ENCODE measurements at places on chromosomes 2 and 18.

DNA sequence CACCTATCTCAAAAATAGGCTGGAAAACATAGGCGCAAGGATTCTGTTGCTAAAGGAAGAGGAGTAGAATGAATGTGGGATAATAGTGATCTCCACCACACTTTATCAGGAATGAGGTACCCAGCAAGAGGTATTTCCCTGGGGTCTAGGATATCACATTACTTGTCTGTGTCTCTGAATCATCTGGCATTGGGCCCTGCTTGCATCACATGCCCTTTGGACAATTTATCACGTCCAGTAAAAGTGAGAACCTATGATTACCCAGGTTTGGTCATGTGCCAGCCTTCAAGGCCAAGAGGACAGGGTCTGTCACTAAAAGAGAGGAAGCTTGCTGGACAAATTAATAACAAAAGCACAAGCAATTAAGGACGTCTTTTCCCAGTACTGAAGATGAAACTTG is 11.4 kb upstream of the TRAPPC8 start:
- DNase-seq, result no peak

GRCh38 chr2:11753886-11754699 is 7.7 kb downstream of the LPIN1 start:
- no peak for DNase-seq

GRCh38 chr2:129167456-129167855 is 812.0 kb upstream of the RAB6C start:
- no peak for DNase-seq

- no peak for DNase-seq
Measured at GRCh38 chr18:49447810-49448745, 12.4 kb downstream of the DYM start.

GRCh38 chr2:197706839-197707207 is 1.7 kb downstream of the MARS2 start:
- no peak for DNase-seq

GRCh38 chr18:48151421-48152065 is 221.1 kb upstream of the SMAD2 start:
- no peak for DNase-seq

DNA sequence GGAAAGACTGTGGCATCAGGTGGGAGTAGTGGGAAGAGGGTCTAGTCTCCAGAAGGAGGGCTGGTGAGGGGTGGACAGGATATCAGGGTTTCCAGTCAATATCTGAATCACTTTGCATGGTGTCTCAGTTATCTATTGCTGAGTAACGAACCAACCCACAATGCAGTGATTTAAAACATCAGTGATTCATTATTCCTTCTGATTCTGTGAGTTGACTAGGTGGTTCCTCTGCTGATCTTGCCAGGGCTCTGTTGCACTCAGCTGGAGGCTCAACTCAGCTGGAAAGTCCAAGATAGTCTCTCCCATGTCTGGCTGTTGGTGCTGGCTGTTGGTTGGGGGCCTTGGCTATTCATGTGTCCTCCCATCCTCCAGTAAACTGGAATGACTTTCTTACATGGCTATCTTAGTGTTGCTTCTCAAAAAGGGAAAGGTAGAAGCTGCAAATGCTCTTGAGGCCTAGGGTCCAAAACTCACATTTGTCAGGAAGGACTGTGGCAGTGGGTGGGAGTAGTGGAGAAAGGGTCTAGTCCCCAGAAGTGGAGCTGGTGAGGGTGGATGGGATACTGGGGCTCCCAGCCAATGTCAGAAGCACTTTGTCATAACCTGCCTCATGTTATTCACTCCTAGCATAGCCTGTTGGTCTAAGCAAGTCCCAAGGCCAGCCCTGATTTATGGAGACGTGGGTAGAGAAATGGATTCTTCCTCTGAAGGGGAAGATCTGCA is 13.9 kb downstream of the IL1F10 start:
- no peak for DNase-seq

DNA sequence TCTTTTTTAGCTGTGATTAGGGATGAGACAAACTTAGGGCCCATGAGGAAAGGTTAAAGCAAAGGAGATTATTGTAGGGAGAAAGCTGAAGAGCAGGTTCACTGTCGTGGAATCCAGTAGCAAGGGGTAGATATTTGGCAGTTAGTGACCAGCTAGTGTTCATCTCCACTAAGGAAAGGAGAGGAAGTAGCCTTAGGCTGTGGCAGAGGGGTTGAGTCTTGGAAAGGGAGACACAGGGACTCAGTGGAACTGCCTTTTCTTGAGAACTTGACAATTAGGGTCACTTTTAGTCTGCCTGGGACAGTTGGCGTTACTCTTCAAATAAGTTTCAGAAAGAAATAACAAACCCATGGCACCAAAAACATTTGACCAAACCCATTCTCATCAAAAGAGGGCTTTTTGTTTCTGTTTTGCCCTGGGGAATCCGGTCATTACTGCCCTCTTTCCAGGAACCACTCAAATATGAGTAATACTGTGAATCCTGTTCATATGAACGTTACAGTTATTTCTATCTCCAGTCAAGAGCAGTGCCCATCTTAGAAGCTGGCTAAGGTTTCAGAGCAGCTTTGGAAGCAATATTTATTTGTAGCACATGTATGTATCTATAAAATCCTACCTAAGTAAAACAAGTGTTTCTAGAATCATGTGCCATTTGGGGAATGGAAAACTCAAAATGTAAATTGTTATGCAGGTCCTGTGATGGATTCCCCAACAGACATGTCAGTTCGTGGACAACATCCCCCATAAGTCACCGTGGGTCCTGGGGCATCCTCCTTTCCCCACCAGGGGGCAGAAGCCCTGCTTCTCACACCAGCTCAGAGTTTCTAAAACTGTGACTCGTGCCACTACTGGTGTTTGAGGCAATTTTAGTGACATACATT is 77.3 kb upstream of the PHLPP1 start:
- DNase-seq, result no peak

DNA sequence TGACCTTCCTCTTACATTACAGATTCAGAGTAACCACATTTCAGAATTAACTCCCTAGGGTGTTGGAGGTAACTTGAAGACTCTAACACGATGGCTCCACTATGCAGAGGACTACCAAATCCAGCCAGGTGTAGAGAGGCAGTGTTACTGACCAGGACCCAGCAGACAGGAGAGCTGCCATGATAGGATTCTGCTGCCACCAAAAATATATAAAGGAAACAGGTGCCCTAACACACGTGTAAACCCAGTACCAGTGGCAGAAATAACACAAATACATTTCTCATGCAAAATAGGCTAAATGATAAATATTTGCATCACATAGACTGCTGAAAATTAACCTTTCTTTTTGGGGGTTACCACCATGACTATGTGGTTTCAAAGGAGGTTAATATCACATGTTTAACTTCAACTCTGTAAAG is 7.0 kb downstream of the ZBTB14 start:
- DNase-seq, result no peak

GRCh38 chr18:77305676-77306075 is 56.0 kb downstream of the GALR1 start:
- no peak for DNase-seq

DNA sequence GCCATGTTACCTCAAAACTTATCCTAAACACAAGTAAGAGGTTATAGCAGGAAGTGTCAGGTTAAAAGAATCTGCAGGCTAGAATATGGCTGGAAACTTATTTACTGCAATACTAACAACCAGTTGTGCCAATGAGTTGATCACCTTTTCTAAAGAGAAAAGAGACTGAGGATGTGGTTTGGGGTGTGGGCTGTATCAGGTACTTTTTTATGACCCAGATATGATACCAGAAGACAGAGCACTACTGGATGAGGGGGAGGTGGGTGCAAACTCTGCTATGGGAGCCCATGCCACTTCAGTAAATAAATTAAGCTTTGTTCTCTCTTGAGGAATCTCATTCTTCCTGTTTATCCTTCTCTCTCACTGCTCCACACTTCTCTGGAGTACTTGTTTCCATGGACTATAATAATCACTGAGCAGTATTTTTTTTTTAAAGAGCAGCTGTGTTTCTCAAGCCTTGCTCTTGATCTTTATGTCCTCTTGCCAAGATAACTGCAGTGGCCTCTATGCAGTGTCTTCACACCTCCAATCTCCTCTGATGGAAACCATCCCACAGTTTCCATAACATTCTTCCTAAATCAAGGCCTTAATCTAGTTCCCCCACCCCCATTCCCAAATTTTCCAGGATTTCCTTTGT is 51.2 kb upstream of the NOSTRIN start:
- DNase-seq, result no peak

- DNase-seq, result no peak
Measured at GRCh38 chr18:32674491-32674890, 98.3 kb downstream of the KLHL14 start.

GRCh38 chr2:148527488-148528340 is 116.8 kb upstream of the EPC2 start:
- no peak for DNase-seq

GRCh38 chr18:6222271-6222670 is 192.4 kb downstream of the L3MBTL4 start:
- no peak for DNase-seq

GRCh38 chr2:170712653-170713542 is 2.2 kb upstream of the SP5 start:
- DNase-seq, result no peak

- peak; percentile 26 for DNase-seq
Measured at GRCh38 chr18:22318745-22319407, 98.8 kb downstream of the CTAGE1 start.
